ENCODE measurements at places on chromosomes 7 and 10. TPM values are rescaled to one million over a fixed set of nuclear protein-coding genes. Genes with fewer than 3 reads are reported as not detected.

Gene CPN1
- total RNA-seq: not detected

Gene ZNF736
- total RNA-seq: not detected

Gene BCL7B
- 39.2 TPM for total RNA-seq

Gene PAX4
- total RNA-seq: not detected

Measured in NCI-H460 (cell line).